ENCODE measurements at places on chromosomes 5 and 9. TPM values are rescaled to one million over a fixed set of nuclear protein-coding genes. Genes with fewer than 3 reads are reported as not detected.

DNA sequence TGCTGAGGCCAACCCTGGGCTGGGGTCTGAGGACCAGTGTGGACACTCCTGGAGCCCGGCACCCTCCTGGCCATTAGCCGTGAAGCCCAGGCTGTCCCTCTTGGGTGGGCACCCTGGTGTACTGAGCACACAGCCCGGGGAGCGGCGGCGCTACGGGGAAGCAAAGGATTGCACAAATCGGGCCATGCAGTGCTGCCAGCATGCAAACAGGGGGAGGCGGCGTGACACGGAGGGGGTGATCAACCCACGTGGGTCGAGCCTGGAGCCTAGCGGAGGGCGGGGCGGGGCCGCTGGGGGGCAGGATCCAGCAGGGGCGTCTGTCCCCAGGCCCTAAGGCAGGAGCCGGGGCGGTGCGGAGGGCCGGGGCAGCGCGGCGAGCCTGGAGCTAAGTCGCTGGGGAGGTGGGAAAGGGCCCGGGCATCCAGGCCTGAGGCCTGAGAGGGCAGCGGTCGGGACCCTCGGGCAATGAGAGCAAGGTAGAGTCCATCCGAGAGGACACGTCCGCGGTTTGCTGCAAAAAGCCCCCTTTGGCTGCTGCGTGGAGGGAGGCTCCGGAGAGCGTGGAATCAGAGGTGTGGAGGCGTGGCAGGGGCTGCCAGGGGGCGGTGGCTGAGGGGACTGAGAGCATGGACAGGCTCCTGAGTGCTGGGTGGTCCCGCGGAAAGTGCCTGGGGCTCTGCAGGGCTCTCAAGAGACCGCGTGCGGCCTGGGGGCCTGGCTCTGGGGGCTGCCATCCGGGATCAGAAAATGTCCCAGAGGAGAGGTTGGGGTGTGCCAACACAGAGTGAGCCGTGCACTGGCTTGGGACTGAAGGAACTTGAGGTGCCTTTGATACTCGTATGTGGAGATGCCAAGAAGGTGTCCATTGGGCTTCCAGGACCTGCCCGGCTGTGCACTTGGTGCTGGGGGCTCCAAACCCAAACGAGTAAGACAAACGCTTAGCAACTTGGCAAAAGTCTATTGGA, 94.2 kb downstream of the BARX1 start:
- DNase-seq, result no peak

DNA sequence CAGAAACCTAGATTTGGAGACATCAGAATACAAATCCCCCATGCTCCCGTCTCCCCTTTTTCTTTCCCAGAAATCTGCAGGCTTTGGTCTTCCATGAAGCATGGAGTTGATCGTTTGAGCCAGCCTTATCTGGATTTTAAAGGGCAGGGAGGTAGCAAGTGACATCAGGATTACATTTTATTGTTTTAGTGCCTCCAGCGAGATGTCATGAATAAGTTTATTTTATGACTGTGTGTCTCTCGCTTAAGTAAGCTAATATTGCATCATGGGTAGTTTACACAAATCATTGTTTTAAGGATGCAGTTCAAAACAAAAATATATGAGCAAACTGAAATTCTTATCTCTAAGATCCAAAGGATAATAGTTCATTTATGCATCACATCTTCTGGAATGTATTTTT, 50.7 kb upstream of the TNFSF8 start:
- DNase-seq, result no peak

DNA sequence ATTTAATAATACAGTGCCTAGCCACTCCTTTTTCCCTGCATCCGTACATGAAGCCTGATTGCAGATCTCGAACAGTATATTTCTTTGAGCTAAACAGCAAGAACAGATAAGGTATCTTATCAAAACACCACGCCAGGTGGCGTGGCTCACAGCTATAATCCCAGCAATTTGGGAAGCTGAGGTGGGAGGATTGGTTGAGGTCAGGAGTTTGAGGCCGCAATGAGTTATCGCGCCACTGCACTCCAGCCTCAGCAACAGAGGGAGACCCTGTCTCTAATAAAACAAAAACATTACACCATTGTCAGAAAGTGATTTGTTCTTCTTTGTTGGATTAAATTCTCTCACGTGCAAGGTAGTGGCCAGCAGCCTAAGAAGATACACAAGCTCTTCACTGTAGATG, 291.2 kb upstream of the DMRT1 start:
- no peak for DNase-seq

DNA sequence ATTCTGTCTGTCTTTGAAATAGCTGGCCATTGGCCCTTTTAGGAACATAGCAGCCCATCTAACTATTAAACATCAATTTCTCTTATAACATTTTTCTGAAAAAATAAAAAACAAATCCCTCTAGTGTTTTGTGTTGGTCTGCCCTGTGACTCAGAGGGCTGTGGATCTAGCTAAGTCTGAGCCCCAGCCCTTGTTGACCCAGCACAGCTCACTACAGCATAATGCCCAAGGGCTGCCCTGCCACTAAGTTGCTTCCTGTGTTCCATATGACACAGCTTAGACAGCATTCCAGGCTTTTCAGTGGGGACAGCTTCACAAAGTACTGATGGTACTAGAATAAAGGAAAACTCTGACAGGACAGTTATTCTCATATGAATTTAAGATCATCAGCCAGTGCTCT, 136.0 kb downstream of the SCAMP1 start:
- DNase-seq, result peak; percentile 67

DNA sequence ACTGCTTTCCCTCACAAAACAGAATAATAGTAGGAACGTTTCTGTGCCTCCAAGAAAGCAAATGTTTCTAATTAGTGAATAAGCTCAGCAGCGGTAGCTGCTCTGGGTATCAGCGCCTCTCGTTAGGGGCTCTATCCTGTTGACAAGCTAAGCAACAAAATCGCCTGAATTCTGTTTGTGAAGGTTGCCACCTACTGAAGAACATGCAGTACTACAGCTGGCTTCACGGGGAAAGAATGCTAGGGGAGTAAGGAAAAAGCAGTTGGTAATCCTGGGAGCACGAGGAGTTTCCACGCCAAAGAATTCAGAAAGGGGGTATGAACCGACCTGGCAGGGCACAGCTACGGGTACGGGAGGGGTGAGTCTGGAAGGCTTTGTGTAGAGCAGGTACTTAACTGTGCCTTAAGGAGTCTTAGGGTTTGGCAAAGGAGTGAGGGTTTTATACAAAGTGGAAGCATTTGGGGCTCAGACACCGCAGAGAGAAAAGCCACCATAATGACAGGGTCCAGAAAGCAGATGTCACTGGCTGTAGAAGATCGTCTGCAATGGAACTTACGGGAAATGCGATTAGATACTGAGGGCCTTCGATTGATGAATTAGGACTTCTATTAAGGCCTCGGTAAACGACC, 171.7 kb downstream of the TTC39B start:
- peak; percentile 69 for DNase-seq

DNA sequence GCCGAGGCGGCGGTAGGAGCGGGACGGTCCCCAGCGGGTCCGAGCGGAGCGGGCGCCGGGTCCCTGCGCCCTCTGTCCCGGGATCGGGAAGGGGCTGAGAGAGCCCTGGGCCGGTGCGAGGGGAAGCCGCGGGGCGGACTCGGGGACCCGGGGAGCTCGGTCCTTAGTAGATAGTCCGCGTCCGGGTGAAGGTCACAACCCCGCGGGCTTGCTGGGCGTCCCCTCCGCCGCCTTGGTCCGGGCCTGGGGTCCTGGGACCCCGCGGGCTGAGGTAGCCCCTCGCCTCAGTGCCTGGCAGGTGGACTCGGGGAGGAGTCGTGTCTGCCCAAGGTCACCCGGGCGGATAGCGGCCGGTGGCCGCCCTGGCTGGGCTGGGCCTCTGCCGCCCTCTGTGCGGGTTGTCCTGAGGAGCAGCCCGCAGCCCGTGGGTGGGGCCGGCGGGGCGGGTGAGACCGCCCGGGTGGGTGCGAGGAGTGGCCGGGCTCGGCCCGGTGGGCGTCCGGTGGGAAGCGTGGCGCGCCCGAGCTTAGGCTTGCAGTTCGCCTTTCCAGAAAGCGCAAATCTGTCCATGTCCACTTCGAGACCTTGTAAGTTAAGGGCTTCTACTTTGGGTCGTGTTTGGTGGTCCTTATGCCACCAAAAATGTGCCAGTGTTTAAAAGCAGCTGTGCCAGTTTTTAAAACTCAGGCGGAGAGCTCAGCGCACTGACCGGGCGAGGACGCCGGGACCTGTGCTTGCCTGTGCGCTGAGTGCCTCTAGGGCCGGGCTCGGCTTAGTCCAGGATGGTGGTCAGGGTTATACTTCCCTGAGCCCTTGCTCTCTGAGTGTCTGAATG, 554 bp downstream of the SDHA start:
- DNase-seq, result peak; percentile 19

- peak; percentile 35 for DNase-seq
These were observed 260.8 kb downstream of the AUH start for GRCh38 chr9:91100878-91101450.

- DNase-seq, result no peak
These were observed 371.4 kb downstream of the TLE1 start for GRCh38 chr9:81317939-81318338.

Gene SMIM3
- polyA plus RNA-seq, result 53.4 TPM

Gene CACNA1B
- 0.02 TPM for polyA plus RNA-seq

Gene ADGRD2
- not detected for polyA plus RNA-seq

Gene EIF4E1B
- polyA plus RNA-seq, result not detected

Gene OBP2B
- polyA plus RNA-seq, result not detected
